Tongue (tissue), 3 donors: ENCODE measurements at places on chromosomes 12 and 14. TPM values are rescaled to one million over a fixed set of nuclear protein-coding genes. Genes with fewer than 3 reads are reported as not detected.
A peak's percentile ranks its signal among the peaks of the same experiment; 100 is the strongest.

DNA sequence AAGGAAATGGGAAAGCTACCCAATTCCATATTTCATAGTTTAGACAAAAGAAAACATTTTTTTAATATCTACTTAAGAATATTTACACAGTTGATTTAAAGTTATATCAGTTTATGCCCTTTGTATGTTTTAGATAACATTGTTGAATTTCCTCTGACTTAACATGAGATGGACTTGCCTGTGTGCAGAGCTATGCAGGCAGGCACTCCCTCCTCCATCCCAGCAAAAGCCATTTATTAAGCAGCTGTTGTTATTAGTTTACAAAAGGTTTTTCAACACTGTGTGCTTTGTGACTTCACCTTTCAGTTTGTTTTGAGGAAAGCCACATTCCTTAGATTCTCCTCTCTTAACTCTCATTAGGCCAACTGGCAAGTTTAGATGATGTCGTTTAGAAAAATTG, 337.5 kb upstream of the PDE3A start:
- DNase-seq, result no peak

GRCh38 chr12:34390171-34390841, 368.0 kb downstream of the ALG10 start:
- DNase-seq, result no peak

- DNase-seq, result peak; percentile 92
Measured at GRCh38 chr12:110966081-110966760, 45.8 kb upstream of the MYL2 start.

DNA sequence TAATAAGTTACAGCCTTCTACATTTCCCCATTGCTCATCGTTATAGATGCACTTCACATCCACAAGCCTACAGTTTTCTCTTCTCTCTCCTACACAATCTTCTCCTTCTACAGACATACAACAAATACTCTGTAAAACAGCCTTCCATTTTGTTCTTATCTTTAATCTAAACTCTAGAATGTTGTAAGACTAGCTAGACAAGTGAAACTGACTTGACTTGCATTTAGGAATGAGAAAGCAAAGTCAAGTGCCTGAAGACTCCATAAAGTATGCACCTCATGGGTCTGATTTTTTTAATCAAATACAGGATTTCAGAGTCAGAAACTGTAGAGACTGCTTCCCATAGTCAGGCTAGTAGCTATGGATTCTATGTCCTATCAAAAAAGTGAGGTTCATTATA, 190.3 kb downstream of the KLHL28 start:
- DNase-seq, result no peak

GRCh38 chr12:56040963-56041551, 661 bp upstream of the RPS26 start:
- no peak for DNase-seq

GRCh38 chr14:69048456-69048855, 69.4 kb upstream of the ACTN1 start:
- no peak for DNase-seq

GRCh38 chr12:127582074-127582473, 684.9 kb upstream of the TMEM132C start:
- no peak for DNase-seq

DNA sequence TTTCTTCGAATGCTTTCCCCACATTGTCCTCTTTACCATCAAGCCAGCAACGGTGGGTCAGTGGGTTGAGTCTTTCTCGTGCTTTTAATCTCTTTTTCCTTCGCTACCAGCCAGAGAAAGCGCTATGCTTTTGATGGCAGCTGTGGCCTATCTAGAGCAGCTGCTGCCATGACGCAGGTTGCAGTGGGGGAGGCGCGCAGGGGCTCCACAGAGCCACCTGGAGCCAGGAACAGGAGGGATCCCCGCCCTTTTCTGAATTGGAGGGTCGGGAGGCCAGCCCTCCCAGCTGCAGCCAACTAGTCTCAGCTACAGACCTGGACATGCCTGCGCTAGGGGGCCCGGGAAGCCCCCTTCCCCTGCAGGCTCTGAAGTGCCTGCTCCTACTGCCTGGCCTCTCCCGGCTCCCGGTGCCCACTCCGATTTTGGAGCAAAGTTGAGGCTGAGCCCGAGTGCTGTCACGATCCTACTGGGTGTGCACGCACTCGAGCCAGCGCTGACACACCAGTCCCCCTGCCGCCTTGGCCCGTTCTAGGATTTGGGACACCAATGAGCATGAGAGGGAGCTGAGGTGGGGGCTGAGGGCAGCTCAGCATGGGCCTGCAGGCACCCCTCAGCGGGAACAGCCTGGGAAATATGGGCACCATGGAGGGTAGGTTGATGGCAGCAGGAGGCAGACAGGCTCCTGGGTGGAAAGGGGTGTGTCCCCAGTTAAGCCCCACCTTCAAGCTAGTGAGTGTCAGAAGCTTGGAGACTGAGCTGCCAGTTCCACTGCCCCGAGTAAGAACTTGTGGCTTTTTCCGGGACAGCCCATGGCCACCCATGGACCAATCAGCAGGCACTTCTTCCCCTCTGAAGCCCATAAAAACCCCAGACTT, 784.2 kb downstream of the SLC6A15 start:
- DNase-seq, result no peak

- DNase-seq, result no peak
Measured at GRCh38 chr12:102685841-102686240, 205.5 kb upstream of the IGF1 start.

GRCh38 chr12:104056419-104056972, 6.5 kb upstream of the GLT8D2 start:
- DNase-seq, result peak; percentile 46

- DNase-seq, result no peak
Measured at GRCh38 chr12:6958609-6959057, 7.5 kb downstream of the PTPN6 start.

- no peak for DNase-seq
Measured at GRCh38 chr14:37865719-37866549, 270.5 kb downstream of the TTC6 start.

DNA sequence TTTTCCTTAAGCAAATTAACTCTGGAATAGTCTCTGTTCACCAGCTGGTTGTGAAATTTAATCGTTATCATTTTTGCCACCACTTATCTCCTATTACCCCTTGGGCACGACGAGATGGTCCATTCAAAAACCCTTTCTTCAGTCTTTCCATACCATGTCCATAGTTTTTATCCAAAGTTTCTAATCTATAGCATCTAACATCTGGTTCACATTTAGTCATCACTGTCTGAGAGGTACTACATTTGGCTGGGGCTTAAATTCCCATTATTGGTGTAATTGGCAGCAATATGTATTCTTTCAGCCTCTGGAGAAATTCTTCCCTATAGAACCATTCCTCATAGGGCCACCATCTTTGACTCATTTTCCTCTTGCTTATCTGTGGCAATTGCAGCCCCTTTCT, 163.5 kb downstream of the CCER1 start:
- DNase-seq, result no peak

DNA sequence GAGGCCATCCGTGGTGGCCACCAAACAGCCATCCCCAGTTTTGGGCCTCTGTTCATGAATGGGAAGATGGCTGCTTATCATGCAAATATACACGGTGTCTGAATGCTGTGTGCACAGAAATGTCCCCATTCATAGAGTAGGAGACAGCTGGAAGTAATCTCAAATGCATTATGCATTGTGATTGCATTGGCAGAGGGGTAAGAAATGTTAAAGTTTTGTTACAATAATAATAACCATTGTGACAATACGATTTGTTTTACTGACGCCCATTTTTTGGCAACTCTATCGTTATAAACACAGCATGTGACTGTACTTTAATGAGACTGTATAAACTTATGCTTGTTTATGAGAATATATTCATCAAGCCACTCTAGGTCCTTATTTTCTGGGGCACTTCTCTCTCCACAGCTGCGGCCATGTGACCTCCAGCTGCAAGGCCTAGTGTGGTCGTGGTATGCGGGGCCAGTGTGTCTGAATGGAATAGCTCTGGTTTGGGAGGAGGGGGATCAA, 474.3 kb downstream of the VRK1 start:
- no peak for DNase-seq

DNA sequence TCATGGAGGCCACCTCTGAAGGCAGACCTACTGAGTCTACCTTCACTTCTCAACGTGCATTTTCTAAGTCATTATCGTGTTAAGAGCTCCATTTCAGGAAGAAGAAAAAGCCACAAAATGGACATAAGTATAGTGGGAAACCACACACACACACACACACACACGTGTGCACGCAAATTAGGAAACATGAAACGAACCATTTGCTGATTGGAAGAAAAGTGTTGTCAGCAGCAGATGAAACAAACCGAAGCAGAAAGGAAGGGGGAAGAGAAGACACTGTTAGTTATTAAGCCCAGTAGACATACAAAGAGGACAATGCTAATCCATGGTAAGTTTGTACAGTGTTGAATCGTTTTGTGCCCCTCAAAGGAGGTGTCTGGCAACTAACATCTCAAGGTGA, 9.9 kb upstream of the VPS33A start:
- no peak for DNase-seq

- no peak for DNase-seq
Measured at GRCh38 chr12:76568130-76568529, 8.6 kb upstream of the OSBPL8 start.

- no peak for DNase-seq
Measured at GRCh38 chr12:71236133-71236660, 78.4 kb upstream of the TSPAN8 start.

Gene NFATC4
- 56.6 TPM for total RNA-seq

Gene RAD51B
- 37.8 TPM for total RNA-seq

Gene TRHDE
- 1.8 TPM for total RNA-seq

Gene RCOR1
- 25.4 TPM for total RNA-seq

Gene ANKRD33
- total RNA-seq, result not detected

Gene FOXN4
- not detected for total RNA-seq

Gene GAPDH
- 6,380 TPM for total RNA-seq

Gene DPY19L2
- total RNA-seq, result 19.1 TPM
